ENCODE measurements at places on chromosomes 6 and 20.

GRCh38 chr20:63602321-63602720 is 24.6 kb downstream of the GMEB2 start:
- DNase-seq = no peak

GRCh38 chr6:135938576-135939207 is 87.2 kb downstream of the PDE7B start:
- no peak for DNase-seq

GRCh38 chr6:43635387-43636307 is at the start of gene MAD2L1BP:
MAD2L1BP (plus strand) TSS chr6:43635840; CDS start chr6:43635876, 36 bp downstream.
- peak; percentile 51 for DNase-seq

- no peak for DNase-seq
These were observed 286.0 kb downstream of the ADGB start for GRCh38 chr6:146884728-146885127.

GRCh38 chr6:166906376-166907044 is 49.8 kb downstream of the RNASET2 start:
- no peak for DNase-seq

DNA sequence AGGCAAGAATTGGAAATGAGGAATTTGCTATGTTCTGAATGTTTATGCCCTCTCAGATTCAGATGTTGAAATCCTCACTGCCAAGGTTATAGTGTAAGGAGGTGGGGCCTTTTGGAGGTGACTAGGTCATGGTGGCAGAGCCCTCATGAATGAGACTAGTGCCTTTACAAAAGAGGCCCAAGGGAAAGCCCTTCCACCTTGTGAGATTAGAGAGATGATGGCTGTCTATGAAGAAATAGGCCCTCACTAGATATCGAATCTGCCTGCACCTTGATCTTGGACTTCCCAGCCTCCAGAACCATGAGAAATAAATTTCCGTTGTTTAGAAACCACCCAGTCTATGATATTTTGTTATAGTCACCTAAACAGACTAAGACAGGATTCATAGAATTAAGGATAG is 10.4 kb downstream of the ASIP start:
- DNase-seq = no peak

DNA sequence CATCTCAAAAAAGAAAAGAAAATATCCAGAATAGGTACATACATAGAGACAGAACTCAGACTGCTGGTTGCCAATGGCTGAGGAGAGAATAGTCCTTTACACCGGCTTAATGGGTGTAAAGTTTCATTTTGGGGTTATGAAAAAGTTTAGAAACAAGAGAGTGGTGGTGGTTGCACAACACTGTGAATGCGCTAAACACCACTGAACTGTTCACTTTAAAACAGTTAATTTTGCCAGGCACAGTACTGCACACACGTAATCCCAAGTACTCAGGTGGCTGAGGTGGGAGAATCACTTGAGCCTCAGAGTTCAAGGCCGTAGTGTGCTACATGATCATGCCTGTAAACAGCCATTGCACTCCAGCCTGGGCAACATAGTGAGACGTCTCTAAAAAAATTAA is 7.6 kb downstream of the ILRUN start:
- DNase-seq = no peak

DNA sequence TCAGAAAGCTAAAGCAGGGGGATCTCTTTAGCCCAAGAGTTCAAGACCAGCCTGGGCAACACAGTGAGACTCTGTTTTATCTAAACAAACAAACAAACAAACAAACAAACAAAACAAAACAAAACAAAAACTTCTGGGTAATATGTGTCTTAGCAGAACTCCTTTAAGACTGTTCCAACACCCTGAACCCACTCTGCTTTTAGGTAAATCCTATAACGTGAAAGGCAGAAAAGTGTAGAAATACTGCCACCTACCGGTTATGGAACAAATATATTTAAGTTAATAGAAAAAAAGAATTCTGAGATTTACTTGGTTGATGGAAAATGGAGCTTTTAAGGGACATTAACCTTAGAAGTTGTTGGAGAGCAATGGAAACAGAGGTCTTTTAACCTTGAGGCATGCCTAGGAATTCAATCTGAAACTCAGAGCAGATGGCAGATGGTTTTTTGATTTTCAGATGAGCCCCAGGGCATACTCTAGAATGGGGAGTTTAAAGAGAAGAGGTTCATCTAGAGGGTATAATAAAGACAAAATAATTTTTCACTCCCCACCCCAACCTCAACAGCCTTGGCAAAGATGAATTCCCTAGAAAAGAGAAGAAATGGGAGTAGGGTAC is 38.5 kb downstream of the SOD2 start:
- DNase-seq = no peak

DNA sequence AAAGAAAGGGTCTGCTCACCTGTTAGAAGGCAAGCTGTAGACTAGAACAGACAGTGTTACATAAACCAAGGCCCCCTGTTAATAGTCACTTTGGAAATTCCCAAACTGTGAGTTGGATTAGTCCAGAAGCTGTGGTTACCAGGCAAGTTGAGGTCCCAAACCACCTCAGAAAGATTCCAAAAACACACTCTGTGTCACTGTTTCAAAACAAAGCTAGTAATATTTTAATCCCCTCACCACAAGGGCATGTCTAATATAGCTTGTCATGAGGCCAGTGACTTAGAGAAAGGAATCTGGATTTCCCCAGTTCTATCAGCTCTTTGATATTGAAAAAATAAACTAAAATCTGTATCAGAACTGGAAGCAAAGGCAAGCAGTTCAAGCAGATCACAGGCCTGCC is 244.6 kb downstream of the HAO1 start:
- DNase-seq = no peak

GRCh38 chr6:169861431-169862042 is 110.1 kb downstream of the ERMARD start:
- no peak for DNase-seq

GRCh38 chr20:1357921-1358671 is 29.2 kb upstream of the SDCBP2 start:
- DNase-seq = no peak

DNA sequence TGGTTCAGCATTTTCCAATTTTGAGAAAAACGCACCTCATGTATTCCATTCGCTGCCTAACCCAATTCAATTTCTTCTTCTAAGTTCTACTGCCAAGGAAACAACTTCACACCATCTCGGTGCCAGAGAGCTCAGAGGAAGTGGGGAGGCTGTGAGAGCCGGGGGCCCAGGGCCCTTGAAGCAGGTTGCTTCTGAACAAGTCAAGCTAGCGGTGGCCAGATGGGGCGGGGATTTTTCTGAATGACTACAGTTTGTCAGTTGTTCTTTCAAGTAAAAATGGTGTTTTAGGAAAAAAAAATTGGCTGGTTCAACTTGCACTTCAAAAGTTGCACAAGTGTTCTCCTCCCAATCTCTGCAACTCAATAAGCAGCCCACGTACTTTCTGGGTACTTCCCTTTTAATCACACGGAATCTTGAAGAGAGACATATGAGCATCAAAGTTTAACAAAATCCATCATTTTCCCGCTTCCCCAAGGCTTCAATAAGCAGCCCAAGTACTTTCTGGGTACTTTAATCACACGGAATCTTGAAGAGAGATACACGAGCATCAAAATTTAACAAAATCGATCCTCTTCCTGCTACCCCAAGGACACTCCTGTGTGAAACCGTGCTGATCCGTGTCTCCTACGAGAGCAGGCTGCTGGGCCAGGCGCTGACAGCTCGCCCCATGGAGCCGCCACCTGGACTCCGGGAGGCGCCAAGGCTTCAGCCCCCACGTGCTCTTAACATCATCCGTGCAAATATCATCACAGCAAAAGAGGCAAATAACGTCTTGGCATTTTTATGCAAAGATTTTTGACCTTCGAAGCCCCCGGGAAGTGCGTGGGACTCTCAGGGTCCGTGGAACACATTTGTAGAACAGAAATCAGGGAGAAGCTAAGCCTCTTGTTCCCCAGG is 186.7 kb upstream of the PDE10A start:
- no peak for DNase-seq

DNA sequence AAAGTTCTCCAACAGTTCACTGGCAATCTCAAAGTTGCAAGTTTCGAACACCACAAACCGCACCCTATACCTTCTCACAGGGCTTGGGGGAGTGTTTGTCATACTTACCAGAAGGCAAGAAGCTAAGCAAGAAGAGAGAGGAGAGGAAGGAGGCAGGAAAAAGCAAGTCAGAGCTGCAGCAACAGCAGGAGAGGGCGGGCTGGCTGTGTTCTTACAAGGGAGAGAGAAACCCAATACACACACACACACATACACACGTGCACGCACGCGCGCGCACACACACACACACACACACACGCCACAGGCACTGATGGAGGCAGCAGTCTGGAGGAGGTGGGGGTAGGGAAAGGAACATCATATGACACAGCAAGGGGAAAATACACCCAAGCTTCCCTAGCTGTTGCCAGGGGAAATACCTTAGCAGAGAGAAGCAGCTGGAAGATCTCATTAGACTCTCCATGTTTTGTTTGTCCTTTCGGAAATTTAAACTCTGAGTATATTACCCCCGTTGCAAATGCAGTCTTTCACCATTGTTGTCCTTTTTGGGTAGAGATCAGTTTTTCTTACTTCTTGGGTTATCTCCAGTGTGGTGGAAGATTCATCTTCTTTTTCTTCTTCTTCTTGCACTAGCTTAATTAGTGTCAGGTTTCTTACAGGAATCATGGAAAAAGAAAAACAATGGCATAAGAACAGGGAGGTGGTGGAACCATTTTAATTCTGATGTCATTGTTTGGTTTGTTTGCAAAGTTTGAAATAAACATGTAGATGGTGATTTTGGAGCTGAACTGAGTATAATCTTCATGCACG is at the start of gene TXLNB:
Gene TXLNB, minus strand, starts transcription at position 186 of the 807 bp plus-strand sequence. CDS start 3,099 bp downstream, outside the sequence.
- peak; percentile 57 for DNase-seq

DNA sequence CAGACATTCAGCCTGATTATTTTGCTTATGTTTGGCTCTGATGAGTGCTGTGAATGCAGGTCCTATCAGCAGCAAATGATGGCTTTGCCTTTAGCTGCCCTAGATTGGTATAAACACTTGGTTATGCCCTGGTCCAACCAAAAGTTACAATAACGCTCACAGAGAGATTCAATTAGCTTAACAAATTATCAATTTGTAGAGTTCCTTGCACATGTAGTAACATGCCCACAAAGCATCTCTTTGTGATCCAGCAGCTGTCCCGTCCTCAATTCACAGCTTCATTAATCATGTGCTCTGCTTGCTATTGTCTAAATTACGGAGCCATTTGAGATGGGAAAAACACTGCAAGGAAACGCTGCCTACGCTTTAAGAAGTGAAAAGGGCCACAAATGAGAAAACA is 457.9 kb downstream of the HDGFL1 start:
- no peak for DNase-seq
